ENCODE measurements at places on chromosomes 1 and 21. TPM values are rescaled to one million over a fixed set of nuclear protein-coding genes. Genes with fewer than 3 reads are reported as not detected.
A peak's percentile ranks its signal among the peaks of the same experiment; 100 is the strongest.

The CFAP107 gene
- 8.1 TPM for total RNA-seq

GRCh38 chr1:180627411-180627810 is 4.4 kb upstream of the XPR1 start:
- DNase-seq: no peak
- H3K27me3 ChIP-seq: no peaks in the 10 kb centered on the region
- peaks cover 4% of the 10 kb centered on the region for H3K4me1 ChIP-seq
- H3K4me3 ChIP-seq: no peak overlapping the region
- H3K27ac ChIP-seq: no peak overlapping the region

- DNase-seq: no peak
- H3K36me3 ChIP-seq: no peaks in the 10 kb centered on the region
- H3K4me1 ChIP-seq: no peaks in the 10 kb centered on the region
- no peaks in the 10 kb centered on the region for H3K27me3 ChIP-seq
- no peak overlapping the region for H3K4me3 ChIP-seq
These were observed 477.4 kb downstream of the CAMTA1 start for GRCh38 chr1:7262611-7263010.

DNA sequence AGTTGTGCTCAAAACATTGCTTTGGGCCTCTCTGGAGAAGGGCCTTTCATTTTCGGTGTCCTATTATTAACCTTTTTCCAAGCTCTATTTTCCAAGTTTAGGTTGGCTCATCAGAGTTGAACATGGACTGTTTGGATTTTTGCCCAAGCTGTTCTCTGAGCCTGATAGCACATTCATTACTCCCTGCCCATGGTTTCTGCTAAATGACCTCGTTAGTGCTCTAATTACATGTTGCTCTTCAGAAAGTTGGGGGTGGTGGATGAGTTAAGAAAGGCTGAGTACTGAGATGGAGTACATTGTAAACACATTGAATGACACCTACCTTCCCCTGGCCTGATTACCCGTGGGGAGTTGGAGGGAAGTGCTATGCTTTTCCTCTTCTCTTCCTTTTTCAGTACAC is 38.9 kb downstream of the LMO4 start:
- no peaks in the 10 kb centered on the region for H3K27me3 ChIP-seq
- no peak overlapping the region for H3K27ac ChIP-seq
- H3K4me1 ChIP-seq: no peaks in the 10 kb centered on the region
- H3K4me3 ChIP-seq: no peak overlapping the region

DNA sequence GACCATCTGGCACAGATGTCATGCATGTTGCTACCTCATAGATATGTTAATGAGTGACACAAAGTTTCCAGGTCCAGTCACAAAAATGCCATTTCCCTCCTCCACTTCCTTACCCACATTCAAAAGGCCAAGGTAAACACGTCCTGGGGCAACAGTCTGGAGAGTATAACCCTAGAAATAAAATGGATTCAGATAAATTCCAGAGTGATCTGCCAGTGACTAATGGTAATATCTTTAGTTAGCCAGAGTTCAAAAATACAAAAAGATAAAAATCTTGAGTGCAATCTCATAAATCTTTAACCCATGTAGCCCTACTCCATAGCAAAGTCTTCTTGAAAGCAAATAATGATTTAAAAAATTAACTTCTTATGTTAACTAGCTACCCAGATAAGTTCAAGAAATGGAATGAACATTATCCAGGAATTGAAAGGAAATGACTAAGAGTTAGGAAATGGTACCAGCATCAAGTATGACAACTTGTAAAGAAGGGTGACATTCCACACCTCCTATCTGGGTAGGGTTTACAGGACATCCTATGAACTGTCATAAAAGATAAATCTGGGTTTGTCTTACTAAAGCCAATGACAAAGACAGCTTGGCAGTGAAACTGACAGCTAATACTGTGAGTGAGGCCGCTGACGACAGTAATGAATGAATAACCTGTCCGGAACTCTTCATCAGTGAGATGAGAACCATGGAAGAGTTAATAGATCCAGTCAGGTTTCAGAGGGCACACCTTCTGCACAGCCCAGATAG is 18.1 kb downstream of the RGS2 start:
- no peak overlapping the region for H3K27ac ChIP-seq
- DNase-seq: no peak
- no peaks in the 10 kb centered on the region for H3K36me3 ChIP-seq
- no peak overlapping the region for H3K4me3 ChIP-seq
- H3K27me3 ChIP-seq: no peaks in the 10 kb centered on the region
- H3K4me1 ChIP-seq: no peaks in the 10 kb centered on the region

GRCh38 chr1:3902111-3902511 is 2.0 kb upstream of the C1orf174 start:
- no peaks in the 10 kb centered on the region for H3K27me3 ChIP-seq
- no peak overlapping the region for H3K27ac ChIP-seq
- no peak for DNase-seq

The TSACC gene
- total RNA-seq: 748 TPM

DNA sequence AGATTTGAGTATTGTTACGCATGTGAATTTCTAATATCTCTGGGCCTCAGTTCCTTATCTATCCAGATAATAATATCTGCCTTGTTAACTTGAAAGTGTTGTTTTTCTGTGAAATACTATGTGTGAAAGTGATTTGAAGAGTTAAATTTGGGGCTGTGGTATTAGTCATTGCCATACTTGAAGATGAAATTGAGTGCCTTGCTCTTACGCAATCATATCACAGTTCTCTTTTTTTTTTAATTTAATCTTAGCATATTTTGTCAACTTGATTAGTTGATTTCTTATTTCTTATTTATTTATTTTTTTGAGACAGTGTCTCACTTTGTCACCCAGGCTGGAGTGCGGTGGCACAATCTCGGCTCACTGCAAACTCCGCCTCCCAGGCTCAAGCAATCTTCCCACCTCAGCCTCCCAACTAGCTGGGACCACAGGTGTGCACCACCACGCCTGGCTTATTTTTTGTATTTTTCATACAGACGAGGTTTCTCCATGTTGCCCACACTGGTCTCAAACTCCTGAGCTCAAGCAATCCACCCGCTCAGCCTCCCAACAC is 31.0 kb downstream of the AGO4 start:
- no peaks in the 10 kb centered on the region for H3K4me1 ChIP-seq
- H3K27me3 ChIP-seq: no peaks in the 10 kb centered on the region
- H3K4me3 ChIP-seq: no peak overlapping the region
- DNase-seq: no peak
- no peaks in the 10 kb centered on the region for H3K36me3 ChIP-seq
- H3K27ac ChIP-seq: no peak overlapping the region

DNA sequence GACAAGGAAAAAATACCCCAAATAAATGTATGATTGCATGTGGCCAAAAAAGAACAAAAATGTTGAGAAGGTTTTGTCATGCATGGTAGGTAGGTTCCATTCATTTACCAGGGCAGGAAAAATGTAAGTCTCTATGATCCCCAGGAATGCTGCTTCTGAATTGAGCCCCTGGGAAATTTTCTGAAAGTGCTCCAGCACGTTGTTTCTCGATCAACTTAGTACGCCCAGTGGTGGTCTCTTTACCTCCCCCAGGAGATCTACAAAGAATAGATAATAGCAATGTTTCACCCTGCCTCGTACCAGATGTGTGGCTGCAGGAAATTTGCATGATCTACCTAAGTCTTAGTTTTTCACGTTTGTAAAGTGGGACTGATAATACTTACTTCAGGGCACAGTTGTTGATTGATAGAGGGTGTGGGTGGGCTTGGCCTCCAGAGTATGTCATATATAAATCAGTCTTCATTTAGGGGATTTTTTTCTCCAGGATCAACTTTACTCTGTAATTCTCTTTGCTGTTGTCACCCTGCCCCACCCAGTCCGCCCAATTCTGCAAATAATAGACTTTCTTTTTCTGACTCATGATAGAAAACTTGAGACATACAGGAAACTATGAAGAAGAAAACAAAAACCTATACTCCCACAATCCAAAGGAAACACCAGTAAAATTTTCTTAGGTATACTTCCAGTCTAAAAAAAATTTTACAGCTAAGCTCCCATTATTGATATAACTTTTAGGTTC is 462.0 kb upstream of the RUNX1 start:
- H3K4me1 ChIP-seq: no peaks in the 10 kb centered on the region
- H3K27me3 ChIP-seq: no peaks in the 10 kb centered on the region
- no peak overlapping the region for H3K4me3 ChIP-seq
- no peak for DNase-seq

GRCh38 chr1:192088496-192088895 is 69.8 kb upstream of the RGS18 start:
- no peaks in the 10 kb centered on the region for H3K27me3 ChIP-seq
- no peaks in the 10 kb centered on the region for H3K4me1 ChIP-seq
- no peak overlapping the region for H3K4me3 ChIP-seq
- H3K36me3 ChIP-seq: no peaks in the 10 kb centered on the region

The INSRR gene
- 6.4 TPM for total RNA-seq

DNA sequence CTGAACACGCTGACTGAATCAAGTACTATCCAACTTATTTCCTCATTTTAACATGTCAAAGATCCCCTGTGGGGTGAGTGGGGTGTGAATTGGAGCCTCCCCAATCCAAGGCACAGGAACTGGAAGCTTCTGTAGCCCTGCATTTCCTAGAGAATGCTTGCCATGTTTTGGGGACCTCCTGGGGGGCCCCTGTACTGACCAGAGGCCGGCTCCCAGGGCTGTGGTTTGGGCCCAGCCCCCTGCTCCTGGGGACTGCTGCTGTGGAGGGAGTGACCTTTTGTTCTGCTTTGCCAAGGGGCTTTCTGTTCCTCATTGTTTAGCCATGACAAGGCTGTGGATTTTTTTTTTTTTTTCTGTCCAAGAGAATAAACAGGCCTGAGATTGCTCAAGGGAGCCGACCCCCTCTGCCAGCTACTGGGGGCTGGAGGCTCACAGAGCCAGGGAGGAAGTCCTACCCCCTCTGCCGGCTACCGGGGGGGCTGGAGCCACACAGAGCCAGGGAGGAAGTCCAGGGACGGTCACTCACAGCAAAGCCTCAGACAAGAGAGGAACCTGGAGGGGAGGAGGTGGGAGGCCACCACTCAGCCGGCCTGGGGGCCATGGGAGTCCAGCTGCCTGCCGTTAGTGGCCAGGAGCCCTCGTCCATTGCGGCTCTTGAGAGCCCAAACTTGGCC is 17.4 kb downstream of the TNFRSF1B start:
- no peaks in the 10 kb centered on the region for H3K27me3 ChIP-seq
- peak overlapping the region; percentile 27 for H3K27ac ChIP-seq
- H3K4me3 ChIP-seq: no peak overlapping the region
- H3K4me1 ChIP-seq: peaks cover 13% of the 10 kb centered on the region
- no peaks in the 10 kb centered on the region for H3K36me3 ChIP-seq
- DNase-seq: peak; percentile 53

- H3K4me3 ChIP-seq: no peak overlapping the region
- no peak overlapping the region for H3K27ac ChIP-seq
- no peaks in the 10 kb centered on the region for H3K36me3 ChIP-seq
- H3K27me3 ChIP-seq: no peaks in the 10 kb centered on the region
These were observed 7.7 kb downstream of the LRRC52 start for GRCh38 chr1:165551469-165551868.

DNA sequence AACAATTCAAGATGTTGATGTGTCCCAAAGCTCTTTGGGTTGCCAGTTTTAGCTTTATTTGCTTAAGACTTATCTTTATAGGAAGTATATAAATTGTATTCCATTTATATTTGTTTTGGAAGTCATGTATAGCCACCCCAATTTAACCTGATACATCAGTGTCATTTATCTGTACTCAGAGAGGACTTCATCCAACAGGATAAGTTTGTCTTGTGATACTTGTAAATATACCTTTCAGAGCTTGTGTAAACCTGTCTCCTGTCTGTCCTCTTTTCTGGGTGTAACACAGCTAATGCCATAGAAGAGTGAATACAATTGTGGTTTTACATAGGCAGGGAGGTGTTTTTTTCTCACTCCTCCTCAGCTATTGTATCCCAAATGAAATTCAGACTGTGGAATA is 10.4 kb downstream of the PTGFR start:
- H3K4me1 ChIP-seq: no peaks in the 10 kb centered on the region
- no peak overlapping the region for H3K27ac ChIP-seq
- DNase-seq: no peak
- H3K36me3 ChIP-seq: no peaks in the 10 kb centered on the region
- no peaks in the 10 kb centered on the region for H3K27me3 ChIP-seq
- H3K4me3 ChIP-seq: no peak overlapping the region

GRCh38 chr1:98496256-98496995 is 165.1 kb upstream of the SNX7 start:
- no peaks in the 10 kb centered on the region for H3K4me1 ChIP-seq
- H3K4me3 ChIP-seq: no peak overlapping the region
- no peak overlapping the region for H3K27ac ChIP-seq
- H3K27me3 ChIP-seq: no peaks in the 10 kb centered on the region

- H3K4me3 ChIP-seq: no peak overlapping the region
- no peak for DNase-seq
- H3K27ac ChIP-seq: no peak overlapping the region
These were observed 13.9 kb upstream of the SLC5A9 start for GRCh38 chr1:48208652-48209051.

The SH2D1B gene
- 0.62 TPM for total RNA-seq

GRCh38 chr1:153577138-153577537 is 11.5 kb upstream of the S100A2 start:
- H3K27ac ChIP-seq: no peak overlapping the region
- no peaks in the 10 kb centered on the region for H3K4me1 ChIP-seq
- DNase-seq: no peak
- H3K36me3 ChIP-seq: no peaks in the 10 kb centered on the region
- no peak overlapping the region for H3K4me3 ChIP-seq
- H3K27me3 ChIP-seq: no peaks in the 10 kb centered on the region

The AGMAT gene
- 0.99 TPM for total RNA-seq

DNA sequence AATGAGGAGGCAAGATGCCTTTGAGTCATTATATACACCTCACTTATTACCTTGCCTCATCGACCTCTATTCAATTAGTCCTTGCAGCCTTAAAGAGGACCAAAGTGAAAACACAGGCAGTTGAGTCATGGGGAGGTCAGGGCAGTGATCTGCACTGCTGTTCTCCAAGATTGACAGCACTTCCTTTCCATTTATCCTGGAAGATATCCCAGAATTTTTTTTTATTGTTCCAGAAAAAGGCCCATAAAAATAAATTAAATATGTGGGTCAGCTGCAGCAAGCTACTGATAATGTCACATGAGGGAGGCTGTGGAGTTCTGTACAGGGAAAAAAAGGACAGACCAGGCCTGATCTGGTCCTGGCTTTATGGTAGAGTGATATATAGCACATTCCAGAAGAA is 33.2 kb upstream of the CDC42BPA start:
- H3K27me3 ChIP-seq: no peaks in the 10 kb centered on the region
- H3K36me3 ChIP-seq: no peaks in the 10 kb centered on the region
- H3K4me1 ChIP-seq: no peaks in the 10 kb centered on the region

- H3K36me3 ChIP-seq: no peaks in the 10 kb centered on the region
- peak overlapping the region; percentile 26 for H3K27ac ChIP-seq
- peak; percentile 71 for DNase-seq
- H3K27me3 ChIP-seq: no peaks in the 10 kb centered on the region
These were observed 253.1 kb upstream of the IRF2BP2 start for GRCh38 chr1:234862944-234863515.

- DNase-seq: no peak
- no peaks in the 10 kb centered on the region for H3K36me3 ChIP-seq
- H3K4me1 ChIP-seq: peaks cover 14% of the 10 kb centered on the region
These were observed 14.0 kb upstream of the SHISA4 start for GRCh38 chr1:201874672-201875071.
